Lower lobe of right lung (tissue), 2 donors: ENCODE measurements at places on chromosomes 11 and 22.

- no peak for DNase-seq
These were observed 257.2 kb downstream of the ETS1 start for GRCh38 chr11:128330203-128330602.

GRCh38 chr11:125445731-125446130 is 50.3 kb downstream of the FEZ1 start:
- DNase-seq = no peak

DNA sequence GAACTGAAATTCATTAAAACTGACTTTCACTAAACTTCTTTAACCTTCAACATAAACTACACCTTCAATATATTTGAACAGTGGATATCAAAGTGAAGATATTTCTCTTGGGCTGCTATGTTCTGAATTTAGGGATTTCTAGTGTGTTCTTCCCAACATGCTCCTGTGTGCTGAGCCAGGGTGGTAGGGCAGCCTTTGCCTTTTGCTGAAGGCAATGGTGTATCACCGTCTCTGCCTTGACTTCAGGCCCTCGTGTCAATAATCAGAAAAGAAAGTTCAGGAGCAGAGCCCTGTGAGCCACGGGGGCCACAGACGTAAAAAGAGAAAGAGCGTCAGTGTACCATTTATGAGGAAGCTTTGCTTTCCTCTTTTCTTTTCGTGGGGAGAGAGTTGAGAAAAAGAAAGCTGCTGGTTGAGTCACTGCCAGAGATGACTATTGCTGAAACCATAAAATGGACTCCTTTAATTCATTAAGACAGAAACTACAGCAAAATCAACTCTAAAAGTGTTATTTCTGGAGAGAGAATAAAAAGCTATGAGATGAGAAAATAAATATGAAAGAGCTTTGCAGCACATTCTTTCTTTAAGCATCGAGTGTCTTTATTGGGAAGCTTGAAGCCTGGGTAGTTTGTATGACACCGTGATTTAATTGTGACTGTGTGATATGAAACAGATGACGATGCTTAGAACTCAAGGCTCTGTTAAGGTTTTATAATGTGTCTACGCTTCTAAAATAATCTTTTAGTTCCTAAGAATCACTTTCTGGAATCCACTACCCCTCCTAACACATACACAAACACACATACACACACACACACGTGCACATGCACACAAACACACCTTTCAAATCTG is 271.8 kb upstream of the MTNR1B start:
- DNase-seq = no peak

DNA sequence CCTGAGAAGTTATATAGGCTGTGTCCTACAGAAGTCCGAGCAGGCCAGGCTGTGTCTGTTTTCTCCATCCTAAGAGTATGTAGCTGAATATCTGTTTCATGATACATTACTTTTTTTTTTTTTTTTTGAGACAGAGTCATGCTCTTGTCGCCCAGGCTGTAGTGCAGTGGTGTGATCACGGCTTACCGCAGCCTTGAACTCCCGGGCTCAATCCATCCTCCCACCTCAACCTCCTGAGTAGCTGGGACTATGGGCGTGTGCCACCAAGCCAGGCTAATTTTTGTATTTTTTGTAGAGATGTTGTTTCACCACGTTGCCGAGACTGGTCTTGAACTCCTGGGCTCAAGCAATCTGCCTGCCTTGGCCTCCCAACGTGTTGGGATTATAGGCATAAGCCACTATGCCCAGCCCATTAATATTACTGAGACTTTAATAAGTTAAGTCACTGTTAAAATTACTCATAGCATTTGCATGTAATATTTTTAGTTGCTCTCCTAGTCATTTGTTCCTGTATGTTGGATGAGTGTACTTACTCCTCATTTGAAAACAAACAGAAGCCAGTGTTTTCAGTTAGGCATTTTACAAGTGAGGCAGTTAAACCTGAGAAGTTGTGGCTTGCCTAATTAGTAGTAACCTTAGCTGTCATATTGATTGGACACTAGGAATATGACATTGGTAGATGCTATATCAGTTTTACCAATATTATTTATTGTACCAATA is 26.1 kb downstream of the DRG1 start:
- no peak for DNase-seq

- no peak for DNase-seq
These were observed 21.6 kb upstream of the PEX26 start for GRCh38 chr22:18056161-18056666.

- no peak for DNase-seq
These were observed 35.4 kb downstream of the FAM83F start for GRCh38 chr22:40030026-40030757.

- no peak for DNase-seq
These were observed 90.5 kb upstream of the ALX4 start for GRCh38 chr11:44400431-44400830.

- DNase-seq = peak; percentile 50
These were observed at the start of gene MUC5B for GRCh38 chr11:1222491-1223345. TSS of gene MUC5B (plus strand) at chr11:1223066. CDS start at chr11:1223124, 58 bp downstream.

- DNase-seq = no peak
These were observed 1056.1 kb downstream of the LRRC4C start for GRCh38 chr11:40403321-40403720.

DNA sequence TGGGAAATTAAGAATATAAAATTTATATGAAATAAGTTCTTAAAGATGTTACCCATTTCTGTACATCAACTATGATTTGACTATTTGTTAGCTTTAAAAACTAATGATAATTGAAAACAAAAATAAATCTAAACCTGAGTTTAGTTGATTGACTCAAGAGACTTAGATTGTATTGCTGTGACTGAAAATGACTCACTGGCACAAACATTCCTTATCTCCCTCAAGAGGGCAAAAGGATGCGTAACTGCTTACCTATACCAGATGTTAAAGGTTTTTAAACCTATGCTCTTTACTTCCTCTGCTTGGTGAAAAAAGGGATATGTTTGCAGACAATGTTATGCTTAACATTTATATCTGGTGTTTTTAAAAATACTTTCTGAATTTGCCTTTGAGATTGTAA is 30.3 kb downstream of the ATM start:
- DNase-seq = no peak

DNA sequence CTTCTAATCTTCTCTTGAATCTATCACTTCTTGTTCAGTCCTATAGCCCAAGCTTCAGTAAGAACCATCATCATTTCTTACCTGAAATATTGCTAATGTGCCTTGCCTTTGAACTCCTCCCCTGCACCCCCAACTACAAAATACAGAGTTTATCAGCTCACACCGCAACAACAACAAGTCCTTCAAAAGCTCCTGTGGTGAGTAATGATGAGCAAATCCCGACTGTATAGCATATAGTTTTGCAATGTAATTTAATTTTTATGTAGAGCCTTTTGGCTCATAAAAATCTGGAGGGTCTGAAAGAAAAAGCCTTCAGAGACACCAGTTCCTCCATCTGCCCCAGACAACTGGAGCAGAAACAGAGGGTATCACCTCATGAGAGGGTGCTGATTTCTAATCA is 124.7 kb downstream of the ARHGAP32 start:
- no peak for DNase-seq

DNA sequence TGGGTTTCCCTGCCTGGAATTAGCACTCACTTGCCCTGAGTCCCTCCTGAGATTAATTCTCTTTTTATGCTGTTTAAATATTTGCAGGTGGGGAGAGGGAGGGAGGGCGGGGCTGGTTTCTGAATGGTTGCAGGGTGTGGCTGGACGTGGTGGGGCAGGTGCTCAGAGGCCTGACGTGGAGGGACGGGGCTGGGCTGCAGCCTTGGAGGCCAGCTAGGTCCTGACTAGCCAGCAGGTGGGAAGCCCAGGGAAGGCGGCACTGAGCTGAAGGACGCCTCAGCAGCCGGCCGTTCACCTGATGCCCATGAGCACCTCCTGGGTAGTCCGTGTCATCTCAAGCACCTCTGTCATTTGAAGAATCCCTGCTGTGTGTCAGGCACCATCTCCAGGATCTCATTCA is 21.3 kb downstream of the SGSM1 start:
- DNase-seq = peak; percentile 70

DNA sequence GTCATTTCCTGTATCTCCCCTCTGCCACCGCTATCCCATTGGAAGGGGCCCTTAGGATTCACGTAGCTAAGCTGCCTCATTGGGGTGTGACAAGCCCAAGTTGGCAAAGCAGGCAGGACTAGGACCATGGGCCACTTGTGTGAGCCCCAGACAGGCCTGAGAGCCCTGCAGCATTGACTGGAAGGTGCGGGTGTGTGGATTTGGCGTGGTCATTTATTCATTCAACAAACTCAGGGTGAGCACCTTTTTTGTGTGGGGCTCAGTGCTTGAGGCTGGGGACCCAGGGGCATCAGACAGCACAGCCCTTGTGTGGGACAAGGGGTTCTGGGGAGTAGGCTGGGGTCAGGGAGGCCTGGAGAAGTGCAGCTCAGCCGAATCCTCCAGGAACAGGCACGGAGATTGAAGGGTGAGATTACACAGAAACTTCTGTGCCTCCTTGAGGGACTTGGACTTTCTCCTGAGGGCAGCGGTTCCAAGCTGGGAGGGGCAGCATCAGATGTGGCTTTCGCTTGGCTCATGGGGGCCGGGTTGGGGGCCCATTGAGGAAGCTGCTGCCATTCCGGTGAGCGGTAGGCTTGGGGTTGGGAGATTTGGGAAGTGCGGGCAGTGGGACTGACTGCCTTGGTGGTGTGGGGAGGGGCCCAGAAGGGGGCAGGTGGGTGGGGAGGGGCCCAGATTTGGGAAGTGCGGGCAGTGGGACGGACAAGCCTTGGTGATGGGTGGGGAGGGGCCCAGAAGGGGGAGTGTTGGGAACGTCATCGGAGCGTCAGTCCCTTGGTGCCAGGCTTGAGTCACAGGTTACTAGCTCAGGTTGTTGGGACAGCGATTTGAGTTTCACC is 11.9 kb downstream of the MGAT3 start:
- DNase-seq = no peak

- DNase-seq = no peak
These were observed 7.3 kb upstream of the PTPN5 start for GRCh38 chr11:18798799-18799469.

DNA sequence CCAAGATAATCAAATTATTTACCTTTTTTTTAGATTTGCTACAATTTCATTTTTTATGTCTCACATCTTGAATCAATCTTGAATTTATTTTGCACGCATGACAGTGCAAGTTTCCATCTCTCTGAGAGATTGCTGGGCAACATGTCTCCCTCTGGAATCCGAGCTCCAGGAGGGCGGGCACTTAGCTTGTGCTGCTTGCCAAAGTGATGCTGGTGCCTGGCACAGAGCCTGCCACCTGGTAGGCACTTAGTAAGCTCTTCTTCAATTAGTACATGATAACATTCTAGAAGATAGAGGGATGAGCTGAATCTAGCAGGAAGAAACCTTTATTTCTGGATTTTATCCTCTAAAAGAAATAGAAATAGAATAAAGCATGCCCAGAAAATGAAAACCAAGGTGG is 27.5 kb upstream of the OR9I1 start:
- no peak for DNase-seq

DNA sequence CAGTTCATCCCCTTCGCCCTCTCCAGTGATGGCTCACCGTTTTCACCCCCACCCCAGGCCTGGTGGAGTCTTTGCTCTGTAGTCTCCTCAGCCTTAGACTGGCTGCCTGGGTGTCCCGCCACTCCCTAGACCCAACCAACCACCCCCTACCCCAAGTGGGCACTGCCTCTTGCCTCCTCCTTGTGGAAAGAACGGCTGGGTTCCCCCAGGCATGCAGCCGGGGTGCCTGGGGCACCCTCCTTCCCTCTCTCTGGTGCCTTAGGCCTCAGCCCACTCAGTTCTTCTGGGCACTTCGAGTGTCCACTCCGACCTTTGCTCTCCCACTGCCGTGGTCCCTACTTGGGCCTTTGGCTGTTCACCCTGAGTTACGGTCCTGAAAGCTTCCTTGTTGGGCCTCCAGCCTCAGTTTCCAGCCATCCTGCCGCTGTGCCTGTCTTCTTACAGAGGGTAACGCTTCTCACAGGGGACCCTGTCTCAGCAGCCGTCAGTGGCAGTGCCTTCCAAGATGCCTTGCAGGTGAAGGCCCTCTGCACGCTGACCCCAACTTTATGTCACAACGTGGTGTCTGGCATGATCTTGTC is 3.1 kb downstream of the GRIK4 start:
- DNase-seq = peak; percentile 32

- no peak for DNase-seq
These were observed 55.0 kb downstream of the TRAF6 start for GRCh38 chr11:36454941-36455631.

DNA sequence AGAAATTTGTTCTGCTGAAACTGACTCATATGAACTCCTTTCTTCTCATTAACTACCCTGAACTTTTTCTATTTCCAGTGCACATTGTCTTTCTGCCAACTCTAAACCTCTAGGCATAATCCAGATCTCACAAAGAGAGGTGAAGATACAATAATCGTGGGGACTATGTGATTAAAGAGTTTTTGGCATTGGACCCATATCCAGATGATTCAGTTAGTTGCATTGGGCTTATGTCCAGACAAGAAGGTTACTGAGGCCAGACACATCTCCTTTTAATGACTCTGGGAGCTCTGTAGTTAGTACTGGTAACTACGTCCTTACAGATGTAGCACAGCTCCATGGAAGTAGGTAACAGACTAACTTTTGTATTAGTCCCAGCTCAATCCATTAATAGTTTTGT is 273.0 kb downstream of the CASP12 start:
- DNase-seq = no peak

DNA sequence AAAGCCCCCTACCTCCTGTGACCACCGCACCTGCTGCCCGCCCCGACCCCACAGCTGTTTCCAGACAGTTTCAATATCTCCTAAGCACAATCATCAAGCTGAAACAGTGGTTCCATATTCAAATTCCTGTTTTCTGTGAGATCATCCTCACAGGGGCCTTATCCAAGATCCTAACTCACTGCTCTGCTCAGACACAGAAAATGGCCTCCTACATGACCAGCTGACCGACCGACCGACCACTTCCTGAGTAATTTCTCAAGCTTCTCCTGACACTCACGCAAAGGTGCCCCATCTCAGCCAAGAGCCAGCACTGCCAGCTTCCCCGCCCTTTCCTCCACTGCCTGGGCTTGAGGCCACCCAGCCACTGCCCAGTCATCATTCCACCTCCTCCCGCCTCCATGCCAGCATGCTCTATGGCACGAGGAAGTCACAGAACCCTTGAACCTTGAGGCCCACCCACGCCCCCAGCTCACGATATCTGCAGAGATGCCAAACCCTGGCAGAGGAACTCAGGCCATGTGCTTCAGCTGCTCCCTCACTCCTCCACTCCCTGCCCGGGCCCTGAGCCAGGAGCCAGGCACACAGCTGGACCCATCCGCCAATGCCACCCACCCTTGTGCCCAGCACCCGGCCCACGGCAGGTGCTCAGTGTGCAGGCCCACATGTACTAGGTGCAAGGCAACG is 14.0 kb downstream of the KIAA0930 start:
- DNase-seq = peak; percentile 85

DNA sequence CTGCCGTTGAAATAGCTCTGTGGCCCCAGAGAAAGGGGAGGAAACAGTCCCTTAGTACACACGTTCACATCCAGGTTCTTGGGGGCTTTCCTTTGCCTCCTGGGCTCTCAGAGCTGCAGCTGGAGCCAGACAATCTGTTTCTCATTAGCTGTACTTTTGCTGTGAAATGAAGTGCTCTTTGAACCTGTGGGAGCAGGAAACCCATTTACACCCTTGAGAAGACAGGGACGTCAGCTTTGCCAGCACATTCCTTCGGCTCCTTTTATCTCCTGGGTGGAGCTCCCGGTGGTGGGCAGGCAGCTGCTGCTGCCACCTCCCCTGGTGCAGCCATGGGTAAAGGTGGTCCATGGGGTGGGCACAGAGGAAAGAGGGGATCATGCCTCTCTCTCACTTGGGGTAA is 80.6 kb upstream of the TIMP3 start:
- DNase-seq = no peak
